GOT3 (cell line): ENCODE measurements at places on chromosomes 12 and 14.

GRCh38 chr12:64561302-64562136 is 48.8 kb upstream of the RASSF3 start:
- DNase-seq, result no peak

- no peak for DNase-seq
Measured at GRCh38 chr12:82687021-82688011, 610 bp downstream of the TMTC2 start.

DNA sequence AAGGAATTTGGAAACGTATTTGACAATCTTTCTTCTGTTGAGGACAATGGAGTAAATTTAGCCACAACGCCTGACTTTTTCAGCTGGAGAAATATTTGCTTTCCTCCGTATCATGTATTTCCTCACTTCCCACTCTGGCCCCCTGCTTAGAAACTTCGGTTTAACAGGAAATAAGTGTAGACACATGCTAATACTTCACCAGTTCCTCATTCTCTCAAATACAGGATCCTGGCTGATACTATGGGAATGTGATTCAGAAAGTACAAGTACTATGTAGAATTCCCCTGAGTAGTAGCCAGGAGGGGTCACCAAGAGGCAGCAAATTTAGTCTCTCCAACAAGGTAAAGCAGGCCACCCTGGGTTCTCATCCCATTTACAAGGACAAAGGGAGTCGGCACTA is 58.0 kb downstream of the FAR2 start:
- no peak for DNase-seq

DNA sequence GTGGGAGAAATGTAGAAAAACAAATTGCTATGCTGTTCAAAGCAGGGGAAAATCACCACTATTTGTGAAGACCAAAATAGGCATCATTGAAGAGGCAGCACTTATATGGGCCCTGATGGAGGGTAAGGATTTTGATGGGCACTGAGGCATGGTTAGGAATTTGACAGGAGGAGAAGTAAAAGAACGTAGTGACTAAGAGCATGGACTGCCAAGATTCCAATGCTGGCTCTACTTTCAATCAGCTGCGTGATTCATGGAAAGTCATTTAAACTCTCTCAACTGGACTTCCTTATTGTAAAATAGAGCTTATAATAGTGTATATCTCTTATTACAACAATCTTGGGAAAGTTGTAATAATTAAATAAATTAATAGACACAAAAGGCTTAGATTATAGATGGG is 267.7 kb upstream of the G2E3 start:
- no peak for DNase-seq

GRCh38 chr12:119603767-119604166 is 10.2 kb downstream of the TMEM233 start:
- no peak for DNase-seq

GRCh38 chr12:5593086-5593485 is 161.2 kb downstream of the NTF3 start:
- DNase-seq, result no peak

- no peak for DNase-seq
Measured at GRCh38 chr14:20494935-20495766, 10.2 kb upstream of the RNASE10 start.

DNA sequence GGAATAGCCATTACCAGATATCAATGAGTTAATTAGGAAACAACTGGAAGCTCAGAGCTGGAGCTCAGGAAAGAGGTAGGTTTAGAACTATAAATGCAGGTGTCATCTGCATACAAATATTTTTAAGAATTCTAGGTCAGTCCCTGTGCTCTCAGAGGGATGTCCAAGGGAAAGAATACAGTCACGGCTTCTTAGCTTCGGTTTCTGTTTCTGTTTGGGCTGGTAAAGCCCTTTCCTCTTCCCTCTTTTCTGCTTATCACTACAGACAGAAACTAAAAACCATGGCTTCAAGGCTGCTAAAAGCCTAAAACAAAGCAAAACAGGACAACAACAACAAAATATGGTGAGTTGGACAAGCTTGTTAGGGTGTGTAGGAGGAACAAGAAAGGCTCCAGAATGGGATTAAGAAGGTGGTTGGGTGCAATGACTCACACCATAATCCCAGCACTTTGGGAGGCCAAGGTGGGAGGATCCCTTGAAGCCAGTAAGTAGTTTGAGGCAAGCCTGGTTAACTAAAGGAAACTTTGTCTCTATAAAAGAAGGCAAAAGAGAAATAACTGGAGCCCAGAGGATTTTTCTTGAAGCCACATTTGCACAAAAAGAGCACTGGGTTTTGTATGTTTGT is 113.0 kb downstream of the SEC23A start:
- DNase-seq, result no peak

GRCh38 chr12:33330940-33331339 is 108.7 kb downstream of the SYT10 start:
- no peak for DNase-seq

DNA sequence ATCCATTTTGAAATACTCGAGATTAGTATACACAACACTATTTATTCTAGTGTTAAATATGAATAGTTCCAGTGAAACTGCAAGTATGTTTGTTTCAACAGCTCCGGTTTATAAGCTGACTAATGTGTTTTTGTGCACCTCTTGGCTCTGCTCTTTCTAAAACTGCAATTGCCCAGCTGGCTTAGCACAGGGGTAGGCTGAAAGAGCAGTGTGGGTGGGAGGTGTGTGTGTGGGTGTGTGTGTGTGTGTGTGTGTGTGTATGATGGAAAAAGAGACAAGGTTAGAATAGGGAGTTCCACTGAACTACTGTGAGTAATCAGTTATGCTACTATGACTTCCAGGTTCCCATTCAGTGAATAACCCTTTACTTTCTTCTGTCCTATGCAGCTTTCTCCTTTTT is 37.8 kb upstream of the DDHD1 start:
- no peak for DNase-seq

DNA sequence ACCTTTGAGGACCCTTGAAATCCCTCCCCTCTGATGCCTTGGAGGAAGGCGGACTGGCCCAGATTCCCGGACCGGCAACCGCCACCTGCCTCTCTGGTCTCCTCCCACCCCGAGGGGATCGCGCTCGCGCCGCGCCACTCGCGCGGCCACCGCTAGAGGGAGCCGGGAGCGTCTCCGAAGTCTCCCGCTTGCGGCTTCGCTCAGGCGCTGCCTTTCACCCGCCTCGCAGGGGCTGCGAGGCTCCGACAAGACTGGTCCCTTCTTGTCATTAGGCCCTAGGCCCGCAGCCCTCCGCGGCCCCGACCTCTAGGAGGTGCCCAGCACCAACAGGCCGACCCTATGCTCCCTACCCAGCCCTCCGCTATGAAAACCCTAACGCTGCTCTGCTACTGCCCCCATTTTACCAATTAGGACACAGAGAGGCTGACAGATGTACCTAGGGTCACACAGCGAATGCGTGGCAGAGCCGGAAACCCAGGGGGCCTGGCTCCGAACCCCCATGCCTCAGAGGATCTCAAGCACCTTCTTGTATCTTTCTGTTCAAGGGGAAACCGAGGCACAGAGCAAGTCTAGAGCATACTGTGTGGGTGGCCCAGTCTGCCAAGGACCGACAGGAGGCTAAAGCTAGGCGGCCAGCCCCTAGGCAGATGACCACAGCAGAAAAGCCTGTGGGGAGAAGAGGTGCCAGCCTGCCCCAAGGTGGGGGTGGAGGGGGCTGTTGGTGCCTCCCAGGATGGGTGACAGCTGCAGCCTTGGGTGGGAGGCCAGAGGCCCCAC is 21.4 kb upstream of the VSX2 start:
- DNase-seq, result no peak

DNA sequence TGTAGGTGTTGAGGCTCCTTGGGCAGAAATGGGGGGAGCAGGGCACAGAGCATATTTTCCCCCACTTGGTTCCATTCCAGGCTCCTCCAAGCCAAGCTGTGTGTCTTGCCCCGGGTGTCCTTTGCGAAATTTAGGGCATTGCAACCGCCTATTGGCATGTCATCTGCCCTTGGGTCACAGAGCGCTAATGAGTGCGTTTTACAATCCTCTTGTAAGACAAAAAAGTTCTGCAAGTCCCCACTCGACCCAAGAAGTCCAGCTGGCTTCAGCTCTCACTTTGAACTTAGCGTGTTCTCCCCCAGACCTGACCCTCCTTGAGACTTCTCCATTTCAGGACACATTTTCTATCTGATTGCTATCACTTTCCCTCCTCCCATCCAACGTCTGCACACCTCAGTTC is 6.1 kb upstream of the LRTM2 start:
- no peak for DNase-seq

DNA sequence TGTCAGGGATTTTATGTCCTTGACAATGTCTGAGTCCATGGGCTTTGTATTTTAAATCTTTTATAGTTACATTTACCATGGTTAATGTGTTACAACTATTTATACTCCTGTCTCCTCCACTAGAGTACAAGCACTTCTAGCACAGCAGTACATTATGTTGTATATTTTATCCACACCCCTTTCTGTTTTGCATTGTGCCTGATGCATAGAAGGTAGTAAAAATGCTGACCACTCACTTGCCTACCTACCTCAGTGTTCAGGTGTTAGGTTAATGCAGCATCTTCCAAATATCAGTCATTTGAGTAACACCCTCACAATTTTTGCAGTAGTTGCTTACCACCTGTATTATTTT is 31.1 kb upstream of the SLC38A2 start:
- no peak for DNase-seq

DNA sequence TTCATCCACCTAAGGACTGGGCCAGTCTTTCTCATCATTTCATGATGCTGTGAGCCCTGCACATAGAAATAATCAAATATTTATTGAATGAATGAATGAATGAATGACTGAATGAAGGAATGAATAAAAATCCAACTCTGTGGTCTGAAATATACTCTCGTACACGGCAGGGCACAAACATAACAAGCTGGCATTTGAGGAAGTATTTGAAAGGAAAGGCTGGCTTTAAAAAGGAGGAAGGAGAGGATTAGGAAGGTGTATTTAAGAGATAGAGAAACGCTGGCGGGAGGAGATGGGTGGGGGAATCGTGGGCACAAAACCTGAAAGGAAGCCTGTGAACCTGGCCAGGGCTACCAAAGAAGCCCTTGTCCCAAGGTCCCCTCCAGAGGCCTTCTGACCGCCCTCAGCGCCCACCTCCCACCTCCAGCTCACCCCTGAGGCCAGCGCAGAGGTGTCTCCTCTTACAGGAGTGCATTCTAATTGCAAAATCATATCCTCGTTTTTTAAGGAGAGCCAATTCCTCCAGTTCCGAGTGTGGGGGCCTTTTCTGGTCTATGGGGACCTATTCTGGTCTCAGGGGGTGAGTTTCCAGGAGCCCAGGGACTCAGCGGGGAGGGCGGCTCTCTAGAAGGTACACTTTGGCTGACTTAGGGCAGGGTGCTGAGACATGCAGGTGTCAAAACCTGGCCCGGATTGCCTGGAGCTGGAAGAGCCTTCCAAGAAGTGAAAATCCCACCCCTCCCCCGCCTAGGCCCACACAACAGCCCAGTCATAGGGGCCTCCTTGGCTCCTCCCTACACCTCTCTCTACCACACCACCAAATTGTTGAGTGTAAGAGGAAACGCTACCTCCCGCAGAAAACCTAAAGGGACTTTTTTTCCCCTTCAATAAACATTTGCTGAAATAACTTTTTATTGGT is 8.7 kb upstream of the JDP2 start:
- no peak for DNase-seq

- DNase-seq, result no peak
Measured at GRCh38 chr14:70908935-70909641, 1.8 kb downstream of the PCNX1 start.

DNA sequence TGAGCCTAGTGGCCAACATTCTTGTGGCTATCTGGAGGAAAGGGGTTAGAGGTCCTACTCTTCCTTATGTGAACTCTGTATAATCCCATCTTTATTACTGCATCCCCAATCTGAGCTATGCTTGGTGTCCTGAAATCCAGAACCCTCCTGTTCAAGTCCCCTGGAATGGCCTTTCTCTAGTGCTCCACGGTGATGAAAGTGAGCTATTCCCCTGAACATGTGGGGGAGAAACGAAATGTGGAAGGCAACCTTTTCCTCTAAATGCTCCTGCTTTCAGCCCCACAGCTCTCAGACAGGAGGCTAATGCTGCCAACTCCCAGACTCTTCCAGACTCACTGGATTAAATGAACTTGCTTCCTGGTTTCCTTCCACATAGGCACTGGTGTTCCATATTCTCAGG is 2.5 kb upstream of the PGAM5 start:
- no peak for DNase-seq

DNA sequence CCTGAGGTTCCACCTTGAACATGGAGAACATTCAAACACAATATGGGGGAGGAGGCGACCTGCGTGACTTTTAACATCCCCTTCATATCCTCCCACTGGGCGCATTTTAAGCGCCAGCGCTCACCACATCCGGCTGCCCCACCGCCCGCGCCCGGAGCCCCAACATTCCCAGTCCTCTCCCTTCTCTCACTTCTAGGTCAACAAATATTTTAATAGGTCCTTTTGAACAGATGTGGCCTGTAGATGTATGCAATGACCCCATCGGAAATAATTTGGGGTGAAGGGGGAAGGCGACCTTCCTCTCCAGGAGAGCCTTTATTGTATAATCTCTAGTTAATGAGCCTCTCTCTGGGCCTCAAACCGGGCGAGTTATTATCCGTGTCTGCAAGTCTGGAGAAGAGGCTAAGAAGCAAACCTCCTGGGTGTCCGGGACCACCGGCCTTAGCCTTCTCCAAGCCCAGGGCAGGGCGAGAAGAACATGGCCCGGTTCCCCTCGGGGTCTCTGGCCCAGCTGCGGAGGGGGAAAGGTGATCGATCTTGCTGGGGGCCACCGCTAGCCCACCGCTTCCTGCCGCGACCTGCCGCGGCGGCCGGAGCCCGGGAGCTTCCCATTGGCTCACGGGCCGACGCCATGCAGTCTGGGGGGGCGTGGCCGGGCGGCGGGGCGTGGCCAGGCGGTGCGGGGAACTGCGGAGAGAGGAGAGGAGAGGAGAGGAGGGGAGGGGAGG is 83.2 kb upstream of the HMGA2 start:
- DNase-seq, result no peak

DNA sequence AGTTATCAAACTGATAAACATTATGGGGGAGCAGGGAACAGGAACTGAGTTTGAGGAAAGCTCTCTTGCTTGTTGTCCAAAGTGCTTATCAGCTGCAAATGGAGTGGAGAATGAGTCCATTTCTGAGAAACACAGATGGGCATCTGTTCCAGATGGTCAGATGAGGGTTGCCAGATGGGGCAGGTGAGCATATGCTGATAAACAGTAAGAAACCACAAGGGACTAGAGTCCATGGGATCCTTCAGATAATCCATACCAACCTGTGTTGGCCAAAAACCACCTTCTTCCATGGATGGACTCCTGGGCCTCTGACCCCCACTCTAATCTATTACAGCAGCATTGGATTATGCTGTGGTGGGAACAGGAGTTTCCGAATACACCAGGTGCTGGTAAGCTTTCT is 38.3 kb downstream of the GNS start:
- DNase-seq, result no peak
